ENCODE measurements at places on chromosomes 11 and 22.

GRCh38 chr11:109960831-109961230 is 132.4 kb upstream of the ZC3H12C start:
- DNase-seq: no peak

DNA sequence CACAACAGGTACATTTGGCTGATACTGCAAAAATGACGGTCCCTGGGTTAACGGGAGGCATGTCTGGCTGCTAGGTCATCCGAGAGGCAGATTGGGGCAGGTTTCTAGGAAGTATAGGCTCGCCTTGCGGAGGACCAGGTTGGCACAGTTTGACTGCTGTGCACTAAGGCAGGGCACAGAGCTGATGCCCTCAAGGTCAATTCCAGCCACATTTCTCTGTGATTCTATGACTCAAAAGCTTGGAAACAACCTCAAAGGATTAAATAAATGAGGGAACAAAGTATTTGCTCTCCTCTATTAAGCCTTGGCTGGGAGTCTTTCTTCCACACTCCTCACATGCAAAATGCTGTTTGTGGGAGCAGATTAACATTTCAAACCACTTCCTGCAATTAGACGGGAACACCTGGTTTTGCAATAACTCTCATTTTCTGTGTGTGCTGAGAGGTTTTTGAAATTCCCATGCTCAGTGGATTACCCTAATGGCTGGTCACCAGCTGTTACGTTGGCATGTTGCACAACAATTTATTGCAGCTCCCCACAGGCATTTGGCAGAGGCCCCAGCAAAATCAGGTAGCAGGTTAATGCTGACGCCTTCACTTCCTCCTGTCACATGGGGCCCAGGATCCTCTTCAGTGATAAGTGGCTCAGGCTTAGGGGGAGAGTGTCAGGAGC is 61.0 kb upstream of the PLET1 start:
- no peak for DNase-seq

DNA sequence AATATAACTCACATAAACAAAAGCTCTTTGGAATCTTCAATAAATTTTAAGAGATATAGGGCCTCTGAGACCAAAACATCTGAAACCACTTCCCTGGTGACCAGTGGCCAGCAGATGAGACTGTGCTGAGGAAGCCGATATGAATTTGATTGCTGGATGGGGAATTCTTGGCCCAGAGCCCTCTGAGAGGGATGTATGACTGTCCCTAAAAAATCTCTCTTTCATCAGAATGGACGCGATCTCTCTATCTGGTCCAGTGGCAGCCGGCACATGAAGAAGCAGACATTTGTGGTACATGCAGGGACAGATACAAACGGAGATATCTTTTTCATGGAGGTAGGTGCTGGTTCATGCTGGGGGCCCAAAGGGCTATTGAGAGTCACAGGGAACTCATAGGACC is 37.5 kb downstream of the MYBPC3 start:
- DNase-seq: no peak

DNA sequence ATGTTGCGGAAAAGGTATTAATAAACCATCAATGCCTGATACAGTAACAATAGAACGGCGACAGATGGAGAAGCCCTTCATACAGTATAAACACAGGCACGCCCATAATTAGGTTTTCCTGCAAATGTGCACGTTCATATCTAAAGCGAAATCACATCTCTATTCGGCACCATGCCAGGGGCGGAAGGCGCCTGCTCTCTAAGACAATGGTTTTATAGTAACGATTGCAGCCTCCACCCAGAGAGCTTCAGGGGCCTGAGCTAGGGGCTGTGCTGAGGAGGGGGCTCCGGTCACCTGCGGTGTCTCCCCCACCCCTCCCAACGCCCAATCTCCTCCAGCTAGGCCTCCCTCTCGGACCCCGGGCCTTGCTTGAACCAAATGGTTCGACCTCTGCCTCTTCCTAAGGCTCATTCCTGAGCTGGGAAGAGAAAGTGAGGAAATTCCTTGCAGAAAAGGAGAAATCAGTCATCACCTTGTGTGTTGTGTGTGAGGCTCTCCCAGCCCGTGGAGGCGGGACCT is 9.6 kb downstream of the KRTAP5-5 start:
- DNase-seq: no peak

DNA sequence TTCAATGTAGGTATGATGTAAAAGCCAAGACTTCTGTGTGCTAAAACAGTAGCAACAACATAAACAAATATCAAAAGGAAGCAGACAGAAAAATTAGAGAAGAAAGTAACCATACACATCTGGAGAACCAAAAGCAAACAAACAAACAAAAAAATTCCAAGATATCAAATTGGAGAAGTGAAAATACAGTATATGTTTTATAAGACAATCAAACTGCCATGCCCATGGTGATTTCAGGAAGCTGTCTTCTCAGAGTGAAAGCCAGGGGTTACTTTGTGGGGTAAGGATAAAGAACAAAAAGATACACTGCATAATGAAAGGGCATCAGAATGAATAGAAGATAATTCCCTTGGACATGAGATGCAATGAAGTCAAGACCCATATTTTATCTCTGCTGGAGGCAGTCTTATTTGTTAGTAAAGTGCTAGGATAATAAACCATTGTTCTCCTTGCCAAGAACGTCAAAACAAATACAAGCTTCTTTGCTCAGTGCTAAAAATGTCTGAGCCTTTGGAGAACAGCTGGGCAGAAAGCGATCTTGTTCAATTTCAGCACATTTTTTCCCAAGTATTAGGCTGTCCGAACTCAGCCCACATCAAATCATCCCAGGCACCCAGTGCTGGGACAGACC is 38.1 kb upstream of the LDLRAD3 start:
- no peak for DNase-seq

DNA sequence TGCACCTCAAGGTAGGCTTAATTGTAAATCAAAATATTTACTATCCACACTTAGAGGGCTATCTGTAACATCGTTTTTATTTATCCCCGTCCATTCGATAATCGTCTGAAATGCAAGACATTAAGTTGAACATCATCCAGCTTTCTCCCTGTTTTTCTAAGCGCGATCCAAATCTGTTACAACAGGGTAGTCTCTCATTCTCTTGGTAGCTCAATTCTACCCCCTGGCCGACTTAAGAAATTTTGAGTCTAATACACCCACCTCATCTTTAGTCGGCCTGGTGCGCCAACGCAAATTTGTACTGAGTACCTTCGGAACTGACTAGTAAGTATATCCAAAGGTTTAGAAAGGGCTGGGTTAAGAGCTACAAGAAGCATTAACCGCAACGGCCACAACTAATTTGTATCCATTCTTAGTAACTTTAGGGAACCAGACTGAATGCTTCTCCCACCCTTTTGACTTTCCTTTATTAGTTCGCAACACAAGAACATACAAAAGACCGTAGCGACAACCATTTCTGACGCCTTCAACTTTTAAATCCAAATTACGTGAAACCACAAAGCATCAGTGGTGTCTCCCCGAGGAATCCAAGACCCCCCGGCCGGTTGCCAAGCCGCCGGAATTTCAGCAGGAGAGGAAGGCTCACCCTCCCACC is 1.0 kb upstream of the ZNF143 start:
- peak; percentile 47 for DNase-seq

- DNase-seq: no peak
Observed at GRCh38 chr11:7830740-7831139, 34.0 kb upstream of the OR5P2 start.

- DNase-seq: no peak
Observed at GRCh38 chr11:46475051-46475925, 83.7 kb upstream of the CHRM4 start.

DNA sequence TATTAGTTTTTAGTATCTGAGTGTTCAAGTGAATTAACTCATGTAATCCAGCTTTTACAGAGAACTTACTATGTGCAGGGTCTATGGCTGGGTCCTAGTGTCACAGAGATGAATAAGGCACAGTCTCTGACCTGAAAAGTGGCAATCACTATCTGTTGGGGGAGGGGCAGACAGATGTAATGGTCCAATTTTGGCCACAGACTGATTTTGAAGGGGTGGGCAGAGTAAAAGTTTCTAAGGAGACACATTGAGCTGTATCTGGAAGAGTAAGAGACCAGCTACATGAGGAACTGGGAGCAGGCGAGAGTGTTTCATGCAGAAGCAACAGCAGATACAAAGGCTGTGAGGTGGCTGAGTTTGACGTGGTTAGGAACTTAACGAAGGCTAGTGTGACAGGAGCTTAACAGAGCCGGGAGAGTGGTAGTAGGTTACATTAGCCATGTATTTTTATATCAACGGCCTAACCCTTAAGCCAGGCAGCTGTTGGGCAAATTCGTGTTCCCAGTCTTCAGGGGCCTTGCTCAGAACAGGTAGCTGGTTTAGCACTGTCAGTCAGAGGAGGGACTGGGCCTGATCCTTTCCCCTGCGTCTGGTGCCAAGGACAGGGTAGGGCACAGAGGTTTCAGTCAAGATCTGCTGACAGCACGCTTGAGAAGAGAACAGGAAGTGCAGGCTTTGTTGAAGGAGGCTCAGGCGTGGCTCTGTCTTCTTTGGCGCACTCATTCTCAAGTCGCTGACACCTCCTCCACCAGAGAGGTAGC is 1.4 kb upstream of the STIM1 start:
- peak; percentile 43 for DNase-seq

GRCh38 chr11:130997278-130997677 is 81.0 kb upstream of the SNX19 start:
- DNase-seq: no peak

- DNase-seq: no peak
Observed at GRCh38 chr22:20748731-20749428, 25.0 kb upstream of the SERPIND1 start.

DNA sequence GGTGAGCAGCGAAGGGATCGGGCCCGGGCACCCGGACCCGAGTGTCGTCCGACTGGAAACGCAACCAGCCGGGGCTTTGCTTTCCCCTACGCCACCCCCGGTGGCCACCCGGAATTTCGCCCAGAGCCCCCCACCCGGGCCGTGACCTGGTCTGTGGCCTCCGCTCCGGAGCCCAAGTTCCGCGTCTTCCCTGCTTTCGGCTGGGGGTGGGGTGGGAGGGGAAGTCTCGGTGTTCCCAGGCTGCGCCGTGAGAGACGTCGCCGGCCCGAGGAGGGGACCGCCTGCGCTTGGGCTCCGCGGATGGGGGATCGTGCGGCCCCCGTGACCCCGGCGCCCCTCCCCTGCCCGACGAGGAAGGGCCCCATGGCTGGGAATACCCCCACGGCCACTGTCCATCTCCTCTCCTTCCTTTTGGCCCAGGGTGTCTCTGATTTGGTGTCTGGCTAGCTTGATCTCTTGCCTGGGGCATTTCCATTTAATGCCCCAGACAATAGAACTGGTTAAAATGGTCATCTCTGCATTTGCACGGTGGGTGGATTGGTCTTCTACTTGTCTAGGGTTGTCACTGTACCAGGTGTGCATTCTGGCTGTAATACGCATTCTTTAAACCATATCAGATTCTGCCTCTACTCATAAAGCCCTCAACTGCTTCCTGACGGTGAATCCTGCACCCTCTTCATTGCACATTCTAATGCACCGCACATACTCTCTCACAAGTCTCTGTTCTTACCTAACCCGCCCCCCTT is 789 bp downstream of the SIK2 start:
- peak; percentile 19 for DNase-seq

- no peak for DNase-seq
Observed at GRCh38 chr11:18408558-18409291, 3.4 kb upstream of the LDHC start.

DNA sequence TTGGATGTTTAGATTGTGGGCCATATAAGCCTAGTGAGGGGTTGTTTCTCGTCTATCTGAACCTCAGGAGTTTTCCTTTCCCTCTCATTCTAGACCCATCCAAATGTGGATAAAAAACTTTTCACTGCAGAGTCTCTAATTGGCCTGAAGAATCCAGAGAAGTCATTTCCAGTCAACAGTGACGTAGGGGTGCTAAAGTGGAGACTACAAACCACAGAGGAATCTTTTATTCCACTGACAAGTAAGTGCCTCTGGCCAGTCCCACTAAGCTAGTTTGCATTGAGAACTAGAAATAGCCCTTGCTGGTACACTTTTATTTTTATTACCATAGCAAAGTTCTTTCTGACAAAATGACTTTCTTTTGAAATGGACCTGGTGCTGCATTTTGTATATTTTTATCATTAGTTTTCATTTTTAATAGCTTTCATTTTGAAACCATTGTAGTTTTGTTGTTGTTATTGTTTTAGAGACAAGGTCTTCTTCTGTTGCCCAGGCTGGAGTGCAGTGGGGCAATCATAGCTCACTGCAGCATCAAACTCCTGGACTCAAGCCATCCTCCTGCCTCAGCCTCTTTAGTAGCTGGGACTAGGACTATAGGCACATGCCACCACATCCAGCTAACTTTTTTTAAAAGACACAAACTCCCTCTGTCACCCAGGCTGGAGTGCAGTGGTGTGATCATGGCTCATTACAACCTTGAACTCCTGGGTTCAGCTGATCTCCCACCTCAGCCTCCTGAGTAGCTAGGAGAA is 14.6 kb upstream of the PHLDB1 start:
- DNase-seq: no peak

DNA sequence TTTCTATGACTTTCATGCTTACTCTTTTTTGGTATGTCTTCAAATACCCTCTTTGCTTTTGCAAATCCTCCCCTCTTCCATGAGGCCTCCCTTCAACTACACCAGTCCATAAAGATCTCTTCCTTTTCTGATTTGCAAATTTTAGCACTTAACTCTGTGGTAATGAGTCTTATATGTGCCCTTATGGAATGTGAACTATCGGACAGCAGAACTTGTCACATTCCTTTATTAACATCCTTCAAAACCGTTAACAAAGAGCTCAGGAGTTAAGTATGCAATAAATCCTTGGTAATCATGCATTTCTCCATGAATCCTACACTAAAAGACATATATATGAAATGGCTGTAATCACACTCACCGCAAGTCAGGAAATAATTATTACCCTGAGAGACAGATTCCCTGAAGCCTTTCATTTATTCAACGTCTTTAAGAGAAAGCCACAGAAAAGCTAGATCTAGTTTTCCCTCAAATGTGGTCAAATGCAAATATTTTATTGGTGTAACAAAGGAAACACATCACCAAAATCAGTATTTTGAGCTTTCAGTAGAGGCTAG is 7.4 kb downstream of the CLNS1A start:
- no peak for DNase-seq

DNA sequence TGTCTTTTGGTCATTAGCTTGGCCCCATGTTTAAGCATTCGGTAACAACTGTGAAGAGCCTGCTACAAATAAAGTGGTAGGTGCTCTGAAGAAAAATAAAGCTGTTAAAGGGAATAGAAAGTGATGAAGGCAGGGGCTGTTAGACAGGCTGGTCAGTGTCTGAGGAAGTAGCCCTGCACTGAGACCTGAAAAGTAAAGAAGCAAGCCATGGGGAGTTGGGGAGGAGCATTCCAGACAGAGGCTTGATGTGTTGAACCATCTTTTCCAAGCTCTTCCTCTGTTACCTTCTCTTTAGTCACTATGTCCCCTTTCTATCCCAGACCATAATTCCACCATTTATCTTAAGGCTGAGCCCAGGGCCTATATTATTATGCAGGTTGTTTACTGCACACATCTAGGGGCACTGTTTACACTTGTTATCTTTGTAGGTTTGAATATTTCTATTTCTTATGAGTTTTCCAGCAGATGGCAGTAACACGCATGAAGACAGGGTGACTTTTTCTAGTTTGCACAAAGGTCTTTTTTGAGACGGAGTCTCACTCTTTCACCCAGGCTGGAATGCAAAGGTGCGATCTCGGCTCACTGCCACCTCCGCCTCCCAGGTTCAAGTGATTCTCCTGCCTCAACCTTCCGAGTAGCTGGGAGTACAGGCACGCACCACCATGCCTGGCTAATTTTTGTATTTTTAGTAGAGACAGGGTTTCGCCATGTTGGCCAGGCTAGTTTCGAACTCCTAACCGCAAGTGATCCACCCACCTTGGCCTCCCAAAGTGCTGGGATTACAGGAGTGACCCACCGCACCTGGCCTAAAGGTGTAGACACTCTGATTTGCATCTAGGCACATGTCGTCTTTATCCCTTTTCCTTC is 23.0 kb downstream of the ZFTA start:
- DNase-seq: peak; percentile 49

All from hematopoietic multipotent progenitor cell treated with erythropoietin and hydrocortisone succinate and interleukin-3 and kit ligand, for 15 days (in vitro differentiated cells).